Stimulated activated CD4-positive, alpha-beta T cell treated with anti-CD3 and anti-CD28 coated beads, TNF-alpha, amount 100 ng/mL, for 24 hours (primary cell): ENCODE measurements at places on chromosomes 3 and 15.
A peak's percentile ranks its signal among the peaks of the same experiment; 100 is the strongest.

GRCh38 chr15:62306851-62307504 lies 141.9 kb upstream of the C2CD4B start:
- DNase-seq: no peak

- no peak for DNase-seq
Measured at GRCh38 chr15:67063689-67064606, 1.5 kb upstream of the SMAD3 start.

DNA sequence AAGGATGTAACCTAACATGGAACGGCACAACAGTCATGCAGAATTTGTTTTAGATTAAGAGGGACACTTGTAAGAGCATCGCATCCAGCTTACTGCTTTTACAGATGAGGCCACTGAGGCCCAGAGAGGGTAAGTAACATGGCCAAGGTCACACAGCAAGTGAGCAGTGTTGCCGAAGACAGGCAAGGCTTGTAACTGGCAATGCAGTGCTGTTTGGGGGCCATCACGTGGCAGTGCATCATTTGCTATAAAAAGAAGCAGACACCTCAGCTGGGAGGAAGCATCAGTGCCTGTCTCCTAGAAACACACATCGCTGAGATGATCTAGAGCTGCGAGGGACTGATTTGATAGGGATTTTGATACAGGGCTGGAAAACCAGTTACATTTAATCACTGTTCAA lies 108.2 kb upstream of the PROK2 start:
- DNase-seq: no peak

DNA sequence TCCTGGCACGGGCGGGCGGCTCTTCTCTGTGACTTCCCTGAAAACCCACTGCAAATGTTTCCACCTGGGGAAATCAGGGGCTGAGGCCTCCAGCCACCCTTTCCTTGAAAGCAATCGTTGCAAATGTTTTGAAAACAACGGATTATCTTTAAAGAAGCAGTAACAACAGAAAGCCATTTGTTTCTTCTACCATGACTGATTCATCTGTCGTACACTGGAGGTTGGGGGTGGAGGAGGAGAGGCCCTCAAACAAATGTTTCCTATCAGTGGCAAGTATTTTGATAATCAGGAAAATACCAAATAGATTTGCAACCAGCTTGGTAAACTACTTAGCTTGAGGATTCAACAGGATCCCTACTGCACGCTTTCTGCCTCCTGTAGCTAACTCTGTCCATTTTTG lies 114.9 kb downstream of the PDZRN3 start:
- DNase-seq: no peak

GRCh38 chr15:99344639-99345038 lies 93.4 kb downstream of the LRRC28 start:
- DNase-seq: no peak

DNA sequence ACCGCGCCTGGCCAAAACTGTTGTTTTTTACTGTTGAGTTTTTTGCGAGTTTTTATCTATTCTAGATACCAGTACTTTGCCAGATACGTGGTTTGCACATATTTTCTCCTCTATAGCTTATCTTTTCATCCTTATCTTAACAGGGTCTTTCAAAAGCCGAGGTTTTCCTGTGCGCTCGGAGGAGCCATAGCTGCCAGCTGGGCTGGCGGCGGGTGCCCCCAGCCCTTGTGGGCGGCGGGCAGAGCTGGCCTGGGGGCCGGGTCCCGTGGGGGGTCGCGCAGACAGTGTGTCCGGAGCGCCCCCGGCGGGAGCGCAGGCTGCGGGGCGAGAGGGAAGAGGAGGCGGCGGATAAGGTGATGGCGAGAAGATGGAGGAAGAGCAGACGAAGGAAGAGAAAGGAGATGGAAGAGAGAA lies 11.1 kb upstream of the EIF4A2 start:
- no peak for DNase-seq

DNA sequence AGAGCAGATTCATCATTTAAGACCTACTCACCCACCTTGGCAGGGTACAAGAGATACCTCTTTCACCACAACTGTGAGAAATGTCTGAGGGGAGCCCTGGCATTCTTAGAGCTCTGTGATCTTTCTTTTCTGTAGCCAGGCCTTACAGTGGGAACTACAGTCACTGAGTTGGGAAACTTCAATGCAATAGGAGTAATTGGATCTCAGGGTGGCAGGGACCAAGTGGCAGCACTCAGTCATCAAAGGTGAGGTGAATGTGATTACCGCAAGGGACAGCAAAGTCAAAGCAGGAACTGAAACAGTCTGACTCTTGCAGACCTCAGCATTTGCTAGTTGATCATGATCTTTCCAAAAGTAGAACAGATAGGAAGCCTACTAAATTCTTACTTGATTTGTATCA lies 7.2 kb upstream of the MCF2L2 start:
- no peak for DNase-seq

DNA sequence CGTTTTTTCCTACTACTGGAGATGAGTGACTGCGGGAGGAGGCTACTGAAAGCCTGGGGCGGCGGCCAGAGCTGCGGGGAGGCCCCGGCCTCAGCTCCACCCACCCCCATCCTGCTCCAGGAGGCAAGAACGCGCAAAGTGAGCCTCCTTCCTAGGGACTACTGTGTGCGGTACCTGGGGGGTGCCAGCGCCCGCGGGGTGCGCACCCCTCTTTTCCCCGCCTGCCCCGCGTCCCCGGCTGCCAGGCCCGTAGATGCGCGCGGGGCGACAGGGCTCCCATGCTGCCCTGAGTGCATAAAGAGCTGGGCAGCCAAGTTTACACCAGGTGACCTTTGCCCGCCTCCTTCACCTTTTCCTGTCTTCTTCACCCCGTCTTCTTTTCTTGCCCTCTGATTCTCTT lies 2.5 kb upstream of the USF3 start:
- DNase-seq: peak; percentile 16

GRCh38 chr3:9013782-9014563 lies 50.7 kb upstream of the RAD18 start:
- no peak for DNase-seq

GRCh38 chr15:47661661-47662180 lies 55.6 kb upstream of the SEMA6D start:
- no peak for DNase-seq

DNA sequence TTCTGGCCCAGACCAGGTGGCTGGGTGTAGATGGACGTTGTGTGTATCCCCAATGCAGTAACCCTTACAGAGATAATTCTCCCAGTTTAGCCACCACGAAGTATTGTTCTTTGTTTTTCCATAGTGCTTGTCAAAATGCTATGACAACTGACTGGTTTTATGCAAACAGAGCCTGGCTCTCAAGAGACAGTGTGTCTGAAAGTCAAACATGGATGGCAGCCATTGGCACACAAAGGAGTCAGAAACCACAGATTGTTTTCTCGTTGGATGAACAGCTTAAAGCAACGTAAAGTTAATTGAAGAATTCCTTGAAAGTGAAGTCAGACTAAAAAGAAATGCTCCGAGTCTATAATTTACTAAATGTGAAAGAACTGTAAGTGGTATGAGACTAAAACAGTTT lies 91.2 kb downstream of the FILIP1L start:
- no peak for DNase-seq

GRCh38 chr3:36908647-36909180 lies 36.1 kb downstream of the TRANK1 start:
- no peak for DNase-seq

DNA sequence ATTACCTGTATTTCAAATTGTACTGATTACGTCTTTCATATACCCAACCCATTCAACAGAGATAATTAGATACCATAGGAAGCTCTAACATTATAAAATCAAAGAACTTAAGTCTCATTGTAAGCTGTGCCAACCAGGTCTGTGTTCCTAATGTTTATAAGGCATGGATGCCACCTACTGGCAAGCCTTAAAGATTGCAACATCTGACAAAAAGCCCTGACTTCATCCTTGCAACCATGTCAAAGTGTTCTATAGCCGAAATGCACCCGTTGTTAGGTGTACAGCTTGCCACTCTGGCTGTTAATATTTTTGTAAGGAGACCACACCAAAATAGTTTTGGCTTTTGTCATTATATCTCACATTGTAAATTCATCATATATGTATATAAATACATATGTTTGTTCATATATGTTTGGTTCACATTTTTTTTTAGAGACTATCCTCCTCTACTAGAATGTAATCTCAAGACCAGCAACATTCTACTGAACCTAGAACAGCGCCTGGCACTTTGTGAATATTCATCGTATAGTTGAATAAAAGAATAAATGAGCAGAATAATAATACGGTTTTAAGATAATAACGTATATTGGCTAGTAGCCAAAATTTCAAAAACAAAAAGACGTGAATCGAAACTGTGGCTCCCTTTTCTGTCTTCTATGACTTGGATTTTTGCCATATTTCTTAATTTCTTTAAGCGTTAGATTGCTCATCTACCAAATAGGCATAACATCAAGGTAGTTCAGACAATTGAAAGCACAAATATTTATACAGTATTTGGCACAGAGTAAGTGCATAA lies 258.1 kb downstream of the TBL1XR1 start:
- DNase-seq: no peak

DNA sequence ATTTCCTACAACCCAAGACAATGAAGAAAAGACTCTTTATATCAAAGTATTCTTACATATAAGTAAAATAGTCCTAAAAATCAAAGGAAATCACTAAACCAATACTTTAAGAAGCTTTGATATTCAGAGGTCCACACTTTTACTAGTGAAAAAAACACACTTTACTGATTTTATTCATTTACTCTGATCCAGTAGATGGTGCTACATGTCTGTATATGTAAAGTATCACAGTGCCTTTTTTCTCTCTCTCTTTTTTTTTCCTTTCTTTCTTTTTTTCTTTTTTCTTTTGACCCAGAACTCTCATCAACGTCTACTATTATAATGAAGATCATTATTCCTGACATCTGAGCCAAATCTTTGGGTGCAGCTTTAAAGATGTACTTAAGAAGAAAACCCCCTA lies 10.8 kb upstream of the CCDC39 start:
- DNase-seq: no peak

DNA sequence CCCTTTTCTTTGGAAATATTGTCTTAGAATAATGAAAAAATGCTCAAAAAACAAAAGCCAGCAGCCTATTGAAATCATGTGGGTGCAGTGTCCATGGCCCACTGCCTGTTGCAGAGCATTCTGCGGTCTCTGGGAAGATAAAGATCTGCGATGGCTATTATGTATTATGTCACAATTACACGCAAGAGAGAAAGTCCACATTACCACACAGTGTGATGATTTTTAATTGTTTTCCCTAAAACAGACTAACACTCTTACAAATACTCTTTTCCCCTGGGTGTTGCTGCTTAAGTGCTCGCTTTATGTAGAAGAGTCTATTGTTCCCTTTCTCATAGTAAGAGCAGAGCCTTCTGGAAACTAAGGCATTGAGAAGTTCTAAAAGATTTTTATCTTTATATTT lies 32.2 kb downstream of the SSR3 start:
- no peak for DNase-seq

DNA sequence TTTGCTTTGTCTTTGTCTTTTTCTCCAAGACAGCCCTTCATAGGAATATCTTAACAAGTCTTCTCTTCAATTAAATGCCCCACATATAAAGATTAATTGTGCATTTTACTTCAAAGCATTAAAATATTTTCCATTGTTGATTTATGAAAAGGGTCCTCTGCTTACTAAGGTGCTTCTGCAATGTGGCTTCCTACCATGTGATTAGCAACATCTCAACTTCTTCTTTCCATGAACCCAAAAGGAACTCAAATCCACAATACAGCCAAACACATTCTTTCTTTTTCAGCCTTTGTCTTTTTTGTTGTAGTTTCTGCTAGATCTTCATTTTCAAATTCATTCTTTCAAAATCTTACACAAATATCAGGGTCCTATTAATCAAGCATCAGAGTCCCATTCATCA lies 309.2 kb downstream of the NSUN3 start:
- DNase-seq: no peak

DNA sequence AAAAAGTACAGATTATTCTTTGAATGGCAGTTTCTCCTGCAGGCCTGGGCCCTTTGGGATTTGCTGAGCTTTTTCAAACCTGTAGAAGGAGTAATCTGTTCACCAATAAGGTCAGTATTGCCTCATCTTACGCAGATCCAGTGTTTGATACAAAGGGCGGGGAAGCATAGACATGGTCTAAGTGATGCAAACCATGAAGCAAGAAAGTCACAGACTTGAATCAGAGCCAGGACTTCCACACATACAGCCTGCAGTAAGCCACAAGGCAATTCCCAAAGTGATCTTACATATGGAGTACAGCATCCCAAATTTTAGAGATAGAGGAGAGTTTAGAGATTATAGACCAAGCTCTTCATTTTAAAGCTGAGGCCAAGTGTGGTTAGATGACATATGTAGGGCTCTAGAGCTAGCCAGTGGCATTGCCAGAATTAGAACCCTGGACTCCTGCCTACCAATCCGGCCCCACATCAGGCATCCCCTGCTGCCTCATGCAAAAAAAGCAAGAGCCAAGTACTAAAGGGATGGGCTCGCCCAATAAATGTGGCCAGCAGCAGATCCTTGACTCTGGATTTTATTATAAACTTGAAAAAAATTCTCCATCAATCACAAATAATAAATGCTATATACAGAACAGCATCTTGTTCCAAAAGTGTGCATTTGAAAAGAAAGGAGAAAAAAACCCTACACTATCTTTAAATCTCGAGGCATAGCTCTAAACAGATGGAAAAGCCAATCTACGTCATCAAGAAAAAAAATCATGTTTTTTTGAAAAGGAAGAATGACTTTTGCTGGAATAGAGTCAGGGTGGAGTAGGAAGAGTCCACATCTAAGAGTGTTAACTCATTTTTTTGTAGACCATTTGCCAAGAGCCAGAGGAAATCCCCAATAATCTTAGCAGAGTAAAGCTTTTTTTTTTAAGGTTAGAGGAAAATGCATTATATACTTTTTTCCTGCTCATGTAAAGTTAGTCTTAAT lies 24.0 kb downstream of the ABI3BP start:
- no peak for DNase-seq

DNA sequence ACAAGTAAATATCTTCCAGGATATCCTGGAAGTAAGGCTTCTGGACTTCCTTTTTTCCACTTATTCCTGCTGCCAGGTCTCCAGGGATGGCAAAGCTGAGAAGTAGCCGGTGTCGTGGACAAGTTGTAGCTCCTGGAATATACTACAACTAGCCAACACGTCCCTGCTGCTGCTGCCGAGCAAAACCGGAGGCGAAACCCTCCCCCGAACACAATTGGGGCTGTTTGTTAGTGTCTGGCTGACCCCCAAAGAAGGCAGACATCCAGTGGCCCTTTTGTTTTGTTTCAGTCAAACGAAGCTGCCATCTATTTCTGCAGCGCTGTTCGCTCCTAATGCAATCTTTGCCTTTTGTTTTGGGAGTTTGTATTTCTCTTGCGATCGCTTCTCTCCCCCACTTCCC lies 45.3 kb upstream of the EIF5A2 start:
- DNase-seq: no peak

DNA sequence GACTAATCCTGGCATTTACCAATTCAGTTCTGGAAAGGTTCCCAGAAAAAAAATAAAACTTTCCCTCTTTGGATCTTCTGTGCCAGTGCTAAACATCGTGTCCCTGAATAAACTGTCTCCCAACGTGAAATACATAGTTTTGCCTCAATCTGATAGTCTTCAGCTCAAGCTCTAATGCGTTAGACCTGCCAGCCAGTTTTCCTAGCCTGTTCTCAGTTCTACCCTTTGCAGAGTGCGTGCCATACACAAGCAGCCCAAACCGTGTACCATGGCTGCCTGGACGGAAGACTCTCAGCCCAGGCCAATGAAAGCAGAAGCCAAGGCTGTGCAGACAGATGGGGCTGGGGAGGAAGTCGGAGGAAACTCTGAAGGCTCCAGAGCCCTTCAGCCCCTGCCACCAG lies 11.4 kb upstream of the OCA2 start:
- no peak for DNase-seq

GRCh38 chr3:55157731-55158130 lies 229.9 kb upstream of the LRTM1 start:
- DNase-seq: no peak

- no peak for DNase-seq
Measured at GRCh38 chr3:65070968-65071367, 383.2 kb upstream of the ADAMTS9 start.

GRCh38 chr3:159632128-159632527 lies 356.5 kb upstream of the IL12A start:
- DNase-seq: no peak
